Suprapubic skin (tissue), 4 donors: ENCODE measurements at places on chromosomes 11 and 22.

- no peaks in the 10 kb centered on the region for H3K27me3 ChIP-seq
- no peak overlapping the region for H3K27ac ChIP-seq
- no peaks in the 10 kb centered on the region for H3K36me3 ChIP-seq
- no peak overlapping the region for H3K4me3 ChIP-seq
- peaks cover 25% of the 10 kb centered on the region for H3K4me1 ChIP-seq
- no peak for DNase-seq
These were observed 75.7 kb downstream of the NFAM1 start for GRCh38 chr22:42356533-42356932.

GRCh38 chr22:48981371-48982061 is 846.2 kb downstream of the BRD1 start:
- H3K27ac ChIP-seq = no peak overlapping the region
- H3K27me3 ChIP-seq = peaks cover 42% of the 10 kb centered on the region
- DNase-seq = no peak
- H3K4me1 ChIP-seq = no peaks in the 10 kb centered on the region

GRCh38 chr11:35389897-35390465 is 29.4 kb downstream of the SLC1A2 start:
- no peaks in the 10 kb centered on the region for H3K27me3 ChIP-seq
- peaks cover 24% of the 10 kb centered on the region for H3K4me1 ChIP-seq
- no peak overlapping the region for H3K27ac ChIP-seq
- no peak overlapping the region for H3K4me3 ChIP-seq
- no peaks in the 10 kb centered on the region for H3K36me3 ChIP-seq
- no peak for DNase-seq

GRCh38 chr22:38284042-38284402 is 11.2 kb upstream of the TMEM184B start:
- H3K27me3 ChIP-seq = no peaks in the 10 kb centered on the region
- peaks cover 3% of the 10 kb centered on the region for H3K36me3 ChIP-seq
- no peak for DNase-seq
- H3K4me3 ChIP-seq = no peak overlapping the region

DNA sequence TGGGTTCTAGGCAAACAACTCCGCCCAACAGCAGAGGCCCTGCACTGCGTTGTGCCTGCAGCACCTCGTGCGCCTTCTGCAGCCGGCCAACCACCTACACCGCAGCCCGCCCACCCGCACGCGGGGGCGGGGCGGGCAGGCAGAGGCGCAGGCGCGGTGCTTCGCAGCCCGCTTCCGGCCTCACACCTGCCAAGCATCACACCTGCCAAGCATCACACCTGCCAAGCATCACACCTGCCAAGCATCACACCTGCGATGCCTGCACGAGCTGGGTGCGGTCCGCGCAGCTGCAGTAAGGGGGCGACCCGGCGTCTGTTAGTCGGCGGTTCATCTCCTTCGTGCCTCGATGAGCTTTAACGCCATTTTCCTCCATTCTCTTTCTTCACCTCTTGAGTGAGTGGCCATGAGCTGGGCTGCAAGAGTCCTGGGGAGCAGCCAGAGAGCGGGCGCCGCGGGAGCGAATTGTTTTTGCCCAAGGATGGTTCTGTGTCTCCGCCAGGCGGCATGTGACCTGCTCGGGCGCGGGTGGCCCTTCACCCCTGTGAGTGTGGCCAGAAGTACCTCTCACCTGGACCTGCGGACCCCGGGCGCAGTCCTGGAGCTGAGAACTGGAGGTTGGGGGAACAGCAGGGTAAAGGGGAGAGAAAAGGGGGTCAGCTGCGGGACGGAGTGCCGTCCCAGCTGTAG is at the start of gene LDHAL6A:
Gene LDHAL6A, plus strand, starts transcription at position 171 of the 687 bp plus-strand sequence. CDS start 825 bp downstream, outside the sequence.
- DNase-seq = no peak
- H3K27me3 ChIP-seq = peaks cover 3% of the 10 kb centered on the region
- no peak within 1 kb of the TSS for H3K4me3 ChIP-seq
- H3K36me3 ChIP-seq = no peaks in the 10 kb centered on the region

GRCh38 chr11:132853886-132854285 is 678.4 kb downstream of the OPCML start:
- no peak overlapping the region for H3K27ac ChIP-seq
- H3K4me3 ChIP-seq = no peak overlapping the region
- no peaks in the 10 kb centered on the region for H3K36me3 ChIP-seq
- H3K27me3 ChIP-seq = no peaks in the 10 kb centered on the region
- H3K4me1 ChIP-seq = no peaks in the 10 kb centered on the region

- no peaks in the 10 kb centered on the region for H3K4me1 ChIP-seq
- H3K27me3 ChIP-seq = no peaks in the 10 kb centered on the region
- no peak overlapping the region for H3K4me3 ChIP-seq
- DNase-seq = no peak
These were observed 42.2 kb upstream of the FAM181B start for GRCh38 chr11:82775736-82776346.

DNA sequence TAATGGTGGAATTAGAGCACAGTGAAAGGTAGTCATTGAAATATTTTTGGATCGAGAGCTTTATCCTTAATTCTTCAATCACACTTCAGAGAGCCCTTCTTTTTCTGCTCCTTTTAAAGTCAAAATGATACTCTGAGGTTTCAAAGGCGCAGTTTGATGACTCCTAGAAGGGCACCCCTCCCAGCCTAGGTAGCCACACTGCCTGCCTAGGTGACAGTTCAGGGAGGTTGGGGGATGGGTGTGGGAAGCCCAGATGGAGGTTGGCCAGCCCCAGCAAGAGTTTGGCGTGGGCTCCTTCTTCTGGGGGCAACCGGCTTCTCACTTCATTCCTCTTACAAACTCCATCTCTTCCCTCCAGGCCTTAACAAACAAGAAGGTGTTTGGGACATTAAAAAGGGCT is 28.6 kb upstream of the PHF21A start:
- H3K27ac ChIP-seq = no peak overlapping the region
- peaks cover 5% of the 10 kb centered on the region for H3K27me3 ChIP-seq
- DNase-seq = no peak
- H3K36me3 ChIP-seq = no peaks in the 10 kb centered on the region
- no peaks in the 10 kb centered on the region for H3K4me1 ChIP-seq

GRCh38 chr11:93403930-93404329 is 73.4 kb downstream of the DEUP1 start:
- no peaks in the 10 kb centered on the region for H3K36me3 ChIP-seq
- no peak overlapping the region for H3K27ac ChIP-seq
- DNase-seq = no peak

DNA sequence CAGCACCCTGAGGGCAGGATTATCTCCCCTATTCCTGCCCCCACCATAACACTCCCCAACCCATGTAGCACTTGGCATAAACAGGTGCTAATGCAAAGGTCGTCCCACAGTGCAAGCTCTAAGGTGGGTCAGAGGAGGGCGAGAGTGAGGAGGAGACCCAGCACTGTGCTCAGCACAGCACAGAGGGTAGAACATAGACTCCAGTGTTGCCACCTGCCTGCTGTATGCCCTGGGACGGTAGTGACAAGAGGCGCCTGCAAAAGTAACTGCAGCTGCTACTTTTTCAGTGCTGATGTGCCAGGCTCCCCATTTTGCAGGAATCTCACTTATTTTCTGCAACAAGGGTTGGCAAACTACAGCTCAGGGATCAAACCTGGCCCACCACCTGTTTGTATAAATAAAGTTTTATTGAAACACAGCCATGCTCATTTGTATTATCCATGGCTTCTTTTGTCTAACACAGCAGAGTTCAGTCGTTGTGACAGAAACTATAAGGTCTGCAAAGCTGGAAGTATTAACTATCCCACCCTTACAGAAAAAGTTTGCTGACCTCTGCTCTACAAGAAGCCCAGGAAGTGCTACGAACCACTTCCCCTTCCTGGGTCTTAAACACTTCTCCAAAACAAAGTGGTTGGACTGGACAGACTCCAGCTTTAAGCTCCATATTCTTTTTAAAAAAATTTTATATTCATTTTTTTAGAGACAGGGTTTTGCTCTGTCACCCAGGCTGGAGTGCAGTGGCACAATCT is 16.9 kb upstream of the CDC42BPG start:
- no peak overlapping the region for H3K27ac ChIP-seq
- H3K4me1 ChIP-seq = peaks cover 72% of the 10 kb centered on the region
- H3K36me3 ChIP-seq = peaks cover 18% of the 10 kb centered on the region
- no peaks in the 10 kb centered on the region for H3K27me3 ChIP-seq

DNA sequence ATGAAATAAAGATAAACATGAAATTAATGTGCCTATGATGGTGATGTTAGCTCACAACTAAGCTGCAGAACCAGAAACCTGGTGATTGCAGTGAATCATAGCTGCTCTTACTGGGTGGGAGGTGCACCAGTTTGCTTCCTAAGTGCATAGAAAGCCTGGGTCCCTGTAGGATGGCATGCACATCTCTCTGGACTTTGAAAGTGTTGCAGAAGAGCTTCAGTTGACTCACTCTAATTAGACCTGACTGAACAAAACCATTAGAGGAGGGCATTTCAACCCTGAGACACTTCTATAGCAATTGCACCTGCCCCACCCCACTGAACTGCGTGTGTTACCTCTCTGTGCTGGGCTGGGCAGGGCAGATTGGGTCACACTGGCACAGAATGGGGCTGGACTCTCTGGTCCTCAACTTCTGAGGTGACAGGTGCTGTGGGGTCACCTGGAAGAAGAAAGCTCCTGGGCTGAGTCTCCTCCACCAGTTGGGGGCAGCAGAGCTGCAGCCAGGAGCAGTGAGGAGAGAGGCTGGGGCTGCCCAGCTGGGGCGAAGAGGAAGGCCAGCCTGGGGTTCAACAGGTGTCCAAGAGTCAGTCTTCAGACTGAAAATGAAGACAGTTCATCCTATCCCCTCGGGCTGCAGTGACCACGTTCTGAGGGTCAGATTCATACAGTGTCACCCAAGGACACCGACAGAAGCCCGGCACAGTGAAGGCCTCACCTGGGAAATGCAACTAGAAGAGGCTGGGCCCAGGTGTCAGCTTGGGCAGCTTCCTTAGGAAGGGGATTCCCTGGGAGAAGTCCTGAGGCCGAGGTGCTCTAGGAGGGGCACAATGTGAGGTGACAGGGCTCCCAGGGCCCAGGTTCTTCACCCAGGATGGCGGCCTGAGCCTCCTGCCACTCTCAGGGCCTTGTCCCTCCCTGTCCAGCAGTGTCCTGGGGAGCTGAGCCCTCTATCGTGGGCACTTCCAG is 58.1 kb downstream of the GGTLC2 start:
- H3K4me1 ChIP-seq = no peaks in the 10 kb centered on the region
- DNase-seq = no peak
- H3K4me3 ChIP-seq = no peak overlapping the region
- peaks cover 10% of the 10 kb centered on the region for H3K27me3 ChIP-seq
- H3K27ac ChIP-seq = no peak overlapping the region

GRCh38 chr11:15268598-15268997 is 153.9 kb downstream of the INSC start:
- H3K4me1 ChIP-seq = no peaks in the 10 kb centered on the region
- H3K27me3 ChIP-seq = no peaks in the 10 kb centered on the region

DNA sequence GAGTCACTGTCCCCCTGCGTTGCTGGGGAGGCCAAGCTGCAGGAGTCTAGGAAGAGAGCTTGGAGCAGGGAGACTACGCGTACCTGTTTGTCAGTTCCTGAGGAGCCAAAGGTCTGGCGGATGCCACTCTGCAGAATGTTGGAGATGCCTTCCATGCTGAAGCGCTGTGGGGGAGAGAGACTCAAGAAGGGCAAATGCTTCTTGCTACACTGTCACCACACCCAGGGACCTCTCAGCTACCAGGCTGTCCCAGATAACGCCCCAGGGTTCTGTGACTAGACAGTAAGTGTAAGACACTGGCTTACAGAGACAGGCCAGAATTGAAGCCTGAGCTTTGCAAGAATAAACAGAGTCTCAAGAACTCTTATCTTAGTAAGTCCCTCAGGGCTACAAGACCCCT is 42.0 kb downstream of the FEZ1 start:
- H3K27ac ChIP-seq = no peak overlapping the region
- peaks cover 13% of the 10 kb centered on the region for H3K4me1 ChIP-seq
- DNase-seq = no peak
- H3K36me3 ChIP-seq = no peaks in the 10 kb centered on the region

- H3K27me3 ChIP-seq = no peaks in the 10 kb centered on the region
- H3K4me1 ChIP-seq = no peaks in the 10 kb centered on the region
- no peak overlapping the region for H3K4me3 ChIP-seq
- DNase-seq = no peak
These were observed 415.9 kb downstream of the METTL15 start for GRCh38 chr11:28524098-28524497.

DNA sequence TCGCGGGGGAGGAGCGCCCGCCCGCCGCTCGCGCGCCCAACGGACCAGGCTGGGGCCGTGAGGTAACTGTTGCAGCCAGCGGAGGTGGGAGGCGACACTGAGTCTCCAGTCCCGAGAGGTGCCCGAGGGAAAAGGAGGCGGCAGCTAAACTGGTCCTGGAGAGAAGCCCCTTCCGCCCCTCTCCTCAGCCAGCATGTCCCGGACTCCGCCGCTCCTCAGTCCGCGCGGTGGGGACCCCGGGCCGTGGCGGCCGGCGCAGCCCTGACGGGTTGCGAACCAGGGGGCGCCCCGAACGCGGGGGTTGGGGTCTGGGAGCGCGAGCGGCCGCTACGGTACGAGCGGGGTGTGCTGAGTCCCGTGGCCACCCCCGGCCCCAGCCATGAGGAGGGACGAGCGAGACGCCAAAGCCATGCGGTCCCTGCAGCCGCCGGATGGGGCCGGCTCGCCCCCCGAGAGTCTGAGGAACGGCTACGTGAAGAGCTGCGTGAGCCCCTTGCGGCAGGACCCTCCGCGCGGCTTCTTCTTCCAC is at the start of gene PDE3B:
Gene PDE3B, plus strand, starts transcription at position 108 of the 529 bp plus-strand sequence. Its CDS starts 272 bp downstream, at position 380.
- H3K27me3 ChIP-seq = peaks cover 34% of the 10 kb centered on the region
- H3K27ac ChIP-seq = no peak within 1 kb of the TSS
- no peaks in the 10 kb centered on the region for H3K36me3 ChIP-seq

DNA sequence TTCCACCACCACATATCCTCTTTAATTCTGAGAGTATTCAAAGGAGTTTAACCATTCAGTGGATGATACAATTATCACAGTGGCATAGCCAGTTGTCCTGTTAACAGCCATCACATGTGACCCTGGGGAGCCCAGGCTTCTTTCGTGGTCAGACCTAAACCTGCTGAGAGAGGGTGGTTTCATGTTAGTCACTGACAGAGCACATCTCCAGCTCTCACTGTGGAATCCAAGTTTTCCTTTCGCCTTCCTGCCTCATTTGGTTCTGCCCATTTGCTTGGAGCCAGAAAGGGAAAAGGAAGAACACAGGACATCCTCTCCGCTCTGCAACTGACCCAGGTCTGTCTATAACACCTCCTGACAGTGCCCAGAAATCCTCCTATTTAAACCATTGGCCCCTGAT is 60.4 kb downstream of the MCHR1 start:
- H3K27ac ChIP-seq = no peak overlapping the region
- H3K4me3 ChIP-seq = no peak overlapping the region
- DNase-seq = no peak
- H3K4me1 ChIP-seq = peaks cover 10% of the 10 kb centered on the region
- no peaks in the 10 kb centered on the region for H3K27me3 ChIP-seq
